ENCODE measurements at places on chromosomes 4 and X.

DNA sequence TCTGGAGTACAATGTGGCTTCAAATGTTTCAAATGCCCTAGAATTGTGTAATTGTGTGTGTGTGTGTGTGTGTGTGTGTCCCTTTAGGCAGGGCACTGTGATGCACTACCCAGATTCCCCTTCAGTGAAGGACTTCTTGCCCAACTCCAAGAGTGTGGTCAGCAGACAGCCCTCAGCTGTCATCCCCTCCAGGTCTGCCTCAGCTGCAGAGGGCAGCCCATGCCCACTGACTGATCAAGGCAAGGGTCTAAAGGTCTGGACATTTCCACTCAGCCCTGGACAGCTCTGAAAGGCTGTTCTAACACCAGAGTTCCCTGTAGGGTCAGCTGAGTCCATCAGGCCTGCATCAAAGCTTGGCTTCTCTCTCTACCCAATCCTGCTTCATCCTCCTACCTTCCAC, 83.9 kb upstream of the USP9X start:
- DNase-seq, result no peak

DNA sequence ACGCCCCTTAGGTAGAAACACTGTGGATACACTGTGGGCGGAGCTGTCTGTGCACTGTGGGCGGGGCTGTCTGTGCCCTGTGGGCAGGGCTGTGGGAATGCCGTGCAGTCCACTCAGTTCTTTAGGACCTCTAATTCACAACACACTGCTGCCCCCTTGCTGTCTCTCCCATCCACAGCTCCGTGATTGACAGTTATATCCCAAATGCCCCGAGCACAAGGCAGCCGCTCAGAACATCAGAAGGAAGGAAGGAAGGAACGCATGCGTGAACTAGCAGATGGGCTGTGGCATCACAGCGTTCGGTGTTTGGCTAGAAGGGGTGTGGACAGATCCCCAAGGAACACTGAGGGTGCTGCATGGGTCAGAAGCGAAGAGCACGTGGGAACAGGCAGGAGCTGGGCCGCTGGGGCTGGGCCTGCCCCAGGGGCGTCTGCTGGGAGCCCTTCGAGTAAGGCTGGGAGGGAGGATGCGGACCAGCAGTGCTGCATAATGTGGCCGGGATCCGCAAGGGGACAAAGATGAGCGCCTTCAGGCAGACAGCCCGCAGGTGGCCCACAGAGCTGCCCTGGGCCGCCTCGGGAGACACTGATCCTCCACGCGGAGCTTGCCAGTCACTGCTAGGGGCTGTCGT, 29.8 kb downstream of the ACOX3 start:
- DNase-seq, result peak; percentile 83

GRCh38 chrX:110992611-110993010, 103.4 kb upstream of the PAK3 start:
- peak; percentile 46 for DNase-seq

DNA sequence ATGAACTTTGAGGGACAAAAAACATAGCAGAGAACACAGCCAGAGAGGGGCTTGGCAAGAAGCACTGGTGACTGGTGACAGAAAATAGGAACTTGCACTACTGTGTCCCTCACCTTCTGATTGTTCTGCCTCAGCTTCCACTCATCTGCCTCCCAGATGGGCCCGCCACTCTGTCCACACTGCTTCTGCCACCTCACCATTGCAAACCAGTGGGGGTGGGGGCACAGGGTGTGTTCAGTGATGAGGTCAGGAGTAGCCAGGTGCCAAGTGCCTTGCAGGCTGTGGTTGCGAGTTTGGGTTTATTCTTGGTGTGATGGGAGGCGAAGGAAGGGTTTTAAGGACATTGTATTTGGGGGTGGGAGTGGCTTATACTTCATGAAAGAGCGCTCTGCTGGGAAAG, 9.1 kb upstream of the UBA1 start:
- no peak for DNase-seq

DNA sequence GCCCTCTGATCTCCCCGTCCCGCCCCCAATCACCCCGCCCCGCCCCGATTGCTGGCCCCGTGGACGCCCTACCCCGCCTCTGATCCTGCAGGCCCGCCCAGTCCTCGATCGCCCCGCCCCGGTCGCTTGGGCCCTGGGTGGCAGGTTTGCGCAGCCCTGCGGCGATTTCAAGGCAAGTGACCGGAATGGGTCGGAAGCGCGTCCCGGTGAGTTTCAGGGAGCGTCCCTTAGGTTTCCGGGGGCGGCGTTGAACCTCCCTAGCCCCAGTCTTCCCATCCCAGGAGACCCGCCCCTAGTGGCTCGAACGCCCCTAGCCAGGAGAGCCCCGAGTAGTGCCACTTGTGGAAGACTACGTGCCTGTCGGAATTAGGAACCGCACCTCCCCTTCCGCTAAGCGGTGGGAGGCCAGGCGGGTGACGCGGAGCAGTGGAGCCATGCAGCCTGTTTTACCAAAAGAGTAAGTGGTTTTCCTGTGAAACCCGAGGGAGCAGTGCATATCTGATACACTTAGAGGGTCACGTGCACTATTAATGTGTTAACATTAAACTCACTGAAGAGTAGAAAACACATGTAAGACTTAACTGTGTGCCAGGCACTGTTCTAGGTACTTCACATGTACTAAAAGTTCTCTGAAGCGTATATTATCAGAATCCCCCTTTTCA, 354 bp upstream of the TEC start:
- no peak for DNase-seq

DNA sequence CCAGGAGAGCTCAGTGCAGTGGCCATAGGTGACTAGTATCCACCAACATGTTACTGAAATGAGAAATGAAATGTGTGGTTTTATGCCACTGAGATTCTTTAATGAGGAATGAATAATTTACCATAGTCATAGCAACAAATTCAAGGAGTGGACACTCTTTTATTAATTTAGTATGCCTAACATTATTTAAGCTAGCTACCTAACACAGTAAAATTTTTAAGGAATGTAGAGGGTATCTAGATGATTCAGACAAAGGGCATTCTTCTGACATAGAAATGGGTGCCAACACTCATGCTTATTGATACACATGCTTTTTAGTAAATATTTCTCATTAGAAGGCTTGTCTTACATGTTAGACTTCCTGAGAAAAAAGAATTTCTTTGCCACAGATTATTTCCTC, 33.3 kb upstream of the SULT1B1 start:
- DNase-seq, result no peak

- DNase-seq, result no peak
Measured at GRCh38 chr4:47737326-47737725, 100.5 kb downstream of the CORIN start.

- DNase-seq, result peak; percentile 16
Measured at GRCh38 chrX:69504626-69505612, 793 bp downstream of the NALF2 start.

DNA sequence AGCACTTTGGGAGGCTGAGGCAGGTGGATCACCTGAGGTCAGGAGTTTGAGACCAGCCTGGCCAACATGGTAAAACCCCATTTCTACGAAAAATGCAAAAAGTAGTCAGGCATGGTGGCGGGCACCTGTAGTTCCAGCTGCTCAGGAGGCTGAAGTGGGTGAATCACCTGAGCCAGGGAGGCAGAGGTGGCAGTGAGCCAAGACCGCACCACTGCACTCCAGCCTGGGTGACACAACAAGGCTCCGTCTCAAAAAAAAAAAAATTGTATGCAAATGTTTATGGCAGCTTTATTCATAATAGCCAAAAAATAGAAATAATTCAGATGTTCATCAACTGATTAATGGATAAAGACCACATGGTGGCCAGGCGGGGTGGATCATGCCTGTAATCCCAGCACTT, 9.8 kb upstream of the NOCT start:
- DNase-seq, result no peak

DNA sequence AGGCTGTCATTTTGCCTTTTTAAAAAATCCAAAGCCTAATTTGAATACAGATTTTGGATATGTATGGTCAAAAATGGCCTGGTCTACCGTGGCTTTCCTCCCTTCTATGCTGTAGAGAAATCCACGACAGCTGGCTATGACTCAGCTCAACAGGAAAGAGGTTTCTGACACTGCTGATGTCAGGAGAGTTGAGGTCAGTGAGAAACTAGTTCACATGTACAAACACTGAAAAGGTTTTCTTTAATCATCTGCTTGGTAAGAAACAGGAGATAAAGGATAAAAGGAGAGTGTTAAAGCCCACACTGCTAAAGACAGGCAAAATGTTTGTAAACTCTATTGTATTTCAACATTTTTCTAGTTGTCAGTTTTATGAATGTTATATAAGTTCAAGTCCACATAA, 113.9 kb downstream of the NYX start:
- DNase-seq, result no peak

DNA sequence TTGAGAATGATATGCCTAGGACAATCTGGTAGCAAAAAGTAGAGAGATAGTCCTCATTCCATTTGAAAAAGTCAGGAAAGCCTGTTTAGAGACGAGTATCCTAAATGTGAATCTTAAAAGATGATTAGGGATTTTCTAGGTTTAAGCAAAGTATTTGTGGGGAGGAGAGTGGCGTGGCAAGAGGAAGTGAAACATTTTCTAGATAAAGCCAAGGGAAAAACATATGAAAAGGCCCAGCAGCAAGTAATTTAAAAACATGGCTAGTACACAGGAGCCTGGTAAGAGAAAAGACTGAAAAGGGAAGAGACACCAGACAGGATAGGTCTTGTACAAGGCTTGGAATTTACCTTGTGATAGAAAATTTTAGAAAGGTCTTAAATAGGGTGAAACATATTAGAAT, 45.9 kb downstream of the CORIN start:
- DNase-seq, result no peak

DNA sequence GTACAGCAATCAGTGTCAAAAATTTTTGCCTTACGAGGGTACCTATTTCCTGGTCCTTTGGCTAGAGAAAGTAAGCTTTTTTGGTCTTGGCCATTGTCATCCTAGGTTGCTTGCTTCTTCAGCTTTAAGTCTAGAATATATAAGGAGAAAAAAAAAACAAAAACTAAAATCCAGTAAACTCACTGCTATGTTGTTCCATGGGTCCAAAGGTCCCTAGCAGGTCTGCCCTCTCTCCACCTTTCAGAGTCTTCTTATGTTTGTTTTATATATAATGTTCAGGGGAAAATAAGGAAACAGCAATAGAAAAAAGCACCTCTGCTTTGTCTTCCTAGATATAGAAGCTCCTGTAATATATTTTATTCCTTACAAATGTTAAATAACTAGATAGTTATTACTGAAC, 18.1 kb upstream of the BMP2K start:
- no peak for DNase-seq

GRCh38 chr4:13626492-13627177, 890 bp downstream of the BOD1L1 start:
- DNase-seq, result no peak

DNA sequence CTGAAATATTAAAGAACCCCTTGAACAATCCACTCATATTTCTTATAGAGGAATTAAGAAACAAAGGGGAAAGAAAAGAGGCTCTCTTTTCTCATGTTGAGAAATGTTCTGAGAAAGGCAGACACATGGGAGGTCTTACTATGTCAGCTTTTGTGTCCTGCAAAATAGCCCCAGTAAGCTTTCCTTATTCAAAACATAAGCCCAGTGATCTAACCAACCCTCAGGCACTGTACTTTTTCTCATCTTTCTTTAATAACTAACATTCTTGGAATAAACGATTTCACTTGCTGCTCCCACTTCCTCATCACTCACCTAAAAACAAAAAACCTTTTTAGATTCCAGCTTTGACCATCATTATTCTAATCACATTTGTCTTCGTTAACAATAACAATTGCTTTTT, 115.9 kb downstream of the GLRA3 start:
- DNase-seq, result no peak

- DNase-seq, result no peak
Measured at GRCh38 chr4:25310066-25310802, 2.3 kb upstream of the ZCCHC4 start.

- DNase-seq, result no peak
Measured at GRCh38 chr4:150983851-150984250, 31.2 kb downstream of the LRBA start.

DNA sequence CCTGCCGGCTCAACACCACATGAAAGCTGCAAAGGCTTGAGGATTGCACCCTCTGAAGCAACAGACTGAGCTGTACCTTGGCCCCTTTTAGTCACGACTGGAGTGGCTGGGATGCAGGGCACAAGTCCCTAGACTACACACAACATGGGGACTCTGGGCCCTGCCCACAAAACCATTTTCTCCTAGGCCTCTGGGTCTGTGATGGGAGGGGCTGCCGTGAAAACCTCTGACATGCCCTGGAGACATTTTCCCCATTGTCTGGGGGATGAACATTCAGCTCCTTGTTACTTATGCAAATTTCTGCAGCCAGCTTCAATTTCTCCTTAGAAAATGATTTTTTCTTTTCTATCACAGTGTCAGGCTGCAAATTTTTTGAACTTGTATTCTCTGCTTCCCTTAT, 123.5 kb upstream of the SMARCAD1 start:
- DNase-seq, result no peak

GRCh38 chr4:129231945-129232588, 136.1 kb downstream of the C4orf33 start:
- DNase-seq, result no peak

GRCh38 chr4:138259271-138259670, 17.1 kb upstream of the SLC7A11 start:
- no peak for DNase-seq

GRCh38 chrX:37961118-37961517, 45.2 kb upstream of the SYTL5 start:
- DNase-seq, result no peak

DNA sequence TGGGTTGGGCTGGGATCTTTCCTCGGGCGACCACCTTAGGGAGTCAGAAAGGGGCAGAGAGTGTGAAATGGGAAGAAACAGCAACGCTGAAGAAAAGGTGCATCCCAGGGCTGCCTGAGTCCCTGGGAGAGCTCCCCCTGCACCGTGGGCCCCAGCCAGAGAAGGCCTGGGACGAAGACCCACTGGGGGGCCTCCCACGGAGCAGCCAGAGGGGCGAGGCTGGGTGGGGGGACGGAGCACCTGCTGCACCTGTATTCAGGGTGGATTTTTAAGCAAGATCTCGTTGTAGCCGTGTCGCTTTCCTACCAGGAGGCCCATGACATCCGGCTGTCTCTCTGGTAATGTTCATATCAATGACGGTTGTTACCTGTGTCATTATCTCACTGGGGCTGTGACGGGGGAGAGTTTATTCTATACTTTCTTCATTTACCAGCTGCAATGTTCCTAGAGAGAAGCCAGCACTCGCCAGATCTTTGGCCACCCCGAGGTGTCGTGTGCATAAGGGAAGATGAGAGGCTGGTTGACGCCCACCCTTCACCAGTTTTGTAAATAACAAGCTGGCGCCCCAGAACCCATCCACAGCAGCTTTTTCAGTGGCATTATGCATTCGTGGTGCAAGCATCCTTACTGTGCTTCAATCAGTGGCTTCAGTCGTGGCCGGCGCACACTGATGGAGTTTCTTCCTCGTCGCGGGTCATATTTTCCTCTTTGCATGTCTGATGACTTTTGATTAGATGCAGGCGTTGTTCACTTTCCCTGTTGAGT, 5.6 kb upstream of the PCGF3 start:
- no peak for DNase-seq

Measured in iPS-NIHi11 (cell line).